ENCODE measurements at places on chromosomes 2 and 18. TPM values are rescaled to one million over a fixed set of nuclear protein-coding genes. Genes with fewer than 3 reads are reported as not detected.
A peak's percentile ranks its signal among the peaks of the same experiment; 100 is the strongest.

DNA sequence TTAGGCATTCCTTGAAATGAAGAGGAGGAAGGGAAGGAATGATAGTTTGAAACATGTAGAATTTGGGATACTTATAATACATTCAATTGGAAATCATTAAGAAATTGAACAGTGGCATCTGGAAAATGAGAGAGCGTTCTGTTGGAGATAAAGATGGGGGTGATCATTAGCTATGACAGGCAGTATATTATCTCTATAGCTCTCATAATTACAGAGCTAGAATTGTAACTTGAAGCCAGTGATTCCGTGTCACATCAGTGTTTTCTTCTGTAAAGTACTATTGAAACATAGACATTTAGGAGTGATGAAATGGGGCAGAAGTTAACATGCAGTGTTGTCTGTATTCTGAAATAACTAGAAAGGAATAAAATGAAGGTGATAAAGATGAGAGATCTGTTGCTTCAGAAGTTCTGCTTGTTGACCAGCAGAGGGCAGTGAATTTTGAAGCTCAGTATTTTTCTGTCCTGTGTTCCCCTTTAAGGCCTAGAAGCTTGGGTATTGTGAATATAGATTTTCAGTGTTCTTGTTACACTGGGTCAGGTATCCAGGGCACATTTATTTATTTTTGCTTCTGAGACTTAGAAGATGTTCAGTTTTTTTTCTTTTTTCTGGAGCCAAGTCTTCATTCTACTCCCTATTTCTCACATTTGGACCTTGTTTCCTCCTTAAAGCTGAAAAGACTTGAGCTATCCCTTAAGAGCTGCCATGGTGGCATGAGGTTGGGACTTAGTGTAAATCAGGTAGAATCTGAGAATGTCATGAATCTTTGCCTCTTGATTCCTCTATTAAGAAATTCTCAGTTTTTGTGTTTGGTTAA is 157.4 kb downstream of the TAF4B start:
- DNase-seq: peak; percentile 65

DNA sequence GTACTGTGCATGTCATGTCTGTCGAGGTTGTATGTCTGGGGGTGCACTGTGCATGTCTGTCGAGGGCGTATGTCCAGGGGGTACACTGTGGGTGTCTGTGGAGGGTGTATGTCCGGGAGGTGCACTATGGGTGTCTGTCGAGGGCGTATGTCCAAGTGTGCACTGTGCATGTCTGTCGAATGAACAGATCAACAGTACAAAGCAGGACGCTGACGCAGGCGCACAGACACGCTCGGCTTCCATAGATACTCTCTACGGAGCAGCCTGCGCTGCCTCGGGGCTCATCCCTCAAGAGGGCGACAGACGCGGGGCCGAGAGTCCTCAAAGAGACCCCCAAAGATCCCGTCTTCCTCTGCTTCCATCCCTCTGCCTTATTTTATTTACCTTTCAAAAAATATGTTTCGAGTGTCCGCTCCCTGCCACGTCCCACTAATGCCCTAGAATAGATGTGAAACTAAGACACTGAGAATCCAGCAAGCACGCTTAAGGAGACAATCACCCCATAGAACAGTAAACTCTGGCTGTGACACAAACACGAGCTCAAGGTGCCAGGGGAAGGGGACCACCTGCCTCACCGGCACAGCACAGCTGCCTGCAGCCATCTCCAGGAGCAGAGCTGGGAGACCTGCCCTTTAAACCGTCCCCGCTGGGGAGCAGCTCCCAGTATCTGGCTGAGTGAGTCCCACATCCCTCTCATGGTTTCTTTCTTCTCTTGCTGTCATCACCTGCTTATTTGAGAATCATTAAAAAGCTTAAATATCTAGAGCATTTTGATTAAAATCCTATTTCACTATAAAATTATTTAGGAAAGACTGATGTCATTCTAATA is 250.5 kb upstream of the MYT1L start:
- no peak for DNase-seq

DNA sequence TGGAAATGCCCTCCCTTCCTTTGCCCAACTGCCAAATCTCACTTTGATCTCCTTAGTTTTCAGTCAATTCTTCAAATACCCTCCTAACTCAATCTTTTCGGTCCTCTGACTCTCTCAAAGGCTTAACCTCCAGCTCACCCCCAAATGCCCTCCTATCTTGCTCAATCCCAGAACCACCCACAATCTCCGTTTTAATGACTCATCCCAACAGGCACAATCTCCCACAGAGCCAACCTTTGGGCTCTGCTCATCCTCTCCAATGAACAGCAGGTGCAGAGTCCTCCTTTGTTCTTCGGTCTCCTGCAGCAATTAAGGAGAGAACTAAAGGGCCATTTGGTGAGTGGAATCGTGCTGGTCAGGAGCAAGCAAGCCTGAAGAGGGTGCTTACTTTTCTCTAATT is 366.1 kb upstream of the CRIM1 start:
- no peak for DNase-seq

DNA sequence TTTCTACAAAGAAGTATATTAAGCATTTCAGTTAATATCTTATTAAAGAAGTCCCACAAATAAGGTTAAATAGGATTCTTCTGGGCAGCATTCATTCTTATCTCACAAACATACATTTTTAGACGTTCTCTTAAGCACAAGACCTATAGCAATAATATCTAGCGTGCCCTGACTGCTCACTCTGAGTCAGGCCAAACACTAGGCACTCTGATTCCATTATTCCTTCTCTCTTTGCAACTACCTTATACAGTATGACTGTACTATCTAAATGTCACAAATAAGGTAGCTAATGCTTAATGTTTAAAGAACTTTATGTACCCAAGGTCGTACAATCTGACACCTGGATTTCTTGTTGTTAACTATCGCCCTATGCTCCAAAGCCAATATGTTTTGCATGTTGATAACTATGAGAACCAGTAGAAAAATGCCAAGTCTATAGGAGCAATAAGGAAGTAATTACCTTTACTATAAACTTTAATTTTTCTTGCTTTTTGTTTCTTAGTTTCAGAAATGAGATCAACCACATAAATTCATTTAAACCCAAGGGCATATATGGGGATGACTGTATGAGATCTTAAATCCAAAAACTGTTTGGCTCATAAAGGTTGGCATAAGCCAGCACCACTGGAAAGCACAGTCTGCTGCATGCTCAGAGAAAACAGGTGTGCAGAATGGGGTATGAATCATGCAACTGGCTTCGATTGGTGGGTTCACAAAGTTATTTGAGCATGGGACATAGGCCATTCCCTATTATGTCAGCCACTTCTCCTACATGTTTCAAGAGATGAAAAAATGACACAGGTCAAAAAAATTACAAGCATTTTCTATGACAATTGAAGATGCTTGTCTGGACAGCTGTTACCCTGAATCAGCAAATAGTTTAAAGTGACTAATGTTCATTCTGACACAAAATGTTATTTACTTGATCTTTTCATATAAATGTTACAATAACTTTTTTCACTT is 352.0 kb downstream of the IRS1 start:
- no peak for DNase-seq

The GCG gene
- not detected for total RNA-seq

The ALPI gene
- total RNA-seq: not detected

All from activated CD4-positive, alpha-beta T cell treated with anti-CD3 and anti-CD28 coated beads, Interleukin-2, amount 10 ng/mL, durations not matched to agents 24 days and 14 days (primary cell).